Spleen (tissue), 13 donors: ENCODE measurements at places on chromosomes 5 and 9. TPM values are rescaled to one million over a fixed set of nuclear protein-coding genes. Genes with fewer than 3 reads are reported as not detected.

PCDHA11 gene
- polyA plus RNA-seq: not detected

GRCh38 chr5:111765613-111766571 is 8.9 kb upstream of the NREP start:
- no peak overlapping the region for H3K4me3 ChIP-seq
- no peak overlapping the region for H3K27ac ChIP-seq

DNA sequence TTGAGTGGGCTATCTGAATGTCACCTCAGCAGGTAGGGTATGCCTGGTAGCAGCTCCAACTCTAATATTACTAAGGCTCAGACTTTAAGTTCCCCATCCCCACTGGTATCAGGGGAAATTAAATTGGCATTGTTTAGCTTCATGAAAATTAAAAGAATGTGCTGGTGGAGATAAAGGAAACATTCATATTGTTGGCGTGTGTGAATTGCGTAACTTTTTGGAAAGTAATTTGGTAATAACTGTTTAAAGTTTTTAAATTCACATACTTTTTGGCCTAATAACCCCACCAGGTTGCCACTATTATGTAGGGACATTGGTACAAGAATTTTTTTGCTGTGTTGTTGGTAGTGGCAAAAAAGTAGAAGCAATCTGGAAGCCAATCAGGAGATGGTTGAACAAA is 29.4 kb downstream of the TNPO1 start:
- H3K4me3 ChIP-seq: no peak overlapping the region
- no peak overlapping the region for H3K27ac ChIP-seq
- DNase-seq: no peak
- H3K4me1 ChIP-seq: peaks cover 21% of the 10 kb centered on the region

DNA sequence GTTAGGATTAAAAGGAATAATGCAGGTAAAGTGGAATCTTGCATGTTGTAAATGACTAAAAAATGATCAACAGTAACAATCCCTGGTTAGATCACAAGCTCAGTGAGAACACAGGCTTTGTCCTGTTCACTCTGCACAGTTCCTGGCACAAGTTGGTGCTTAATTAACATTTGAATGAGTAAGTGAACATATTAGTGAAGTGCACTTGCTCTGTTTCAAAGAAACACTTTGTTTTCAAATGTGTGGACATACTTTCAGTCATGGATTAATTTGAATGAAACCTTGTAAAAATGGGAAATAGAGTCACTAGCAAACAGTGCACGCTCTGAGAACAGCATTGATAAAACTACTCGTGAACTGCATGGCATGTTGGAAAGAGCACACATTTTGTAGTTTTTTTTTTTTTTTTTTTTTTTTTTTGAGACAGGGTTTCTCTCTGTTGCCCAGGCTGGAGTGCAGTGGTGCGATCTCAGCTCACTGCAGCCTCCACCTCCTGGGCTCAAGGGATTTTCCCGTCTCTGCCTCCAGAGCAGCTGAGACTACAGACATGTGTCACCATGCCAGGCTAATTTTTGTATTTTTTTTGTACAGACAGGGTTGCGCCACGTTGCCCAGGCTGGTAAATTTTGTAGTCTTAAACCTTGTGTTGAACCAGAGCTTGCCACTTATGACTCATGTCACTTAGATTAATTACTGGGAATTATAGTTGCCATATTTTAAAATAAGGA is 159.9 kb downstream of the LURAP1L start:
- DNase-seq: no peak
- no peaks in the 10 kb centered on the region for H3K36me3 ChIP-seq
- H3K4me3 ChIP-seq: no peak overlapping the region
- no peaks in the 10 kb centered on the region for H3K4me1 ChIP-seq
- no peak overlapping the region for H3K27ac ChIP-seq
- no peaks in the 10 kb centered on the region for H3K27me3 ChIP-seq

ANXA2R gene
- polyA plus RNA-seq: 36.5 TPM
